ENCODE measurements at places on chromosomes 13 and 19.

- DNase-seq: no peak
These were observed 282.7 kb upstream of the KLHL1 start for GRCh38 chr13:70390968-70391367.

- no peak for DNase-seq
These were observed 878 bp upstream of the ADAMTSL5 start for GRCh38 chr19:1513499-1514294.

GRCh38 chr19:12695997-12696365 is 450 bp downstream of the FBXW9 start:
- no peak for DNase-seq

DNA sequence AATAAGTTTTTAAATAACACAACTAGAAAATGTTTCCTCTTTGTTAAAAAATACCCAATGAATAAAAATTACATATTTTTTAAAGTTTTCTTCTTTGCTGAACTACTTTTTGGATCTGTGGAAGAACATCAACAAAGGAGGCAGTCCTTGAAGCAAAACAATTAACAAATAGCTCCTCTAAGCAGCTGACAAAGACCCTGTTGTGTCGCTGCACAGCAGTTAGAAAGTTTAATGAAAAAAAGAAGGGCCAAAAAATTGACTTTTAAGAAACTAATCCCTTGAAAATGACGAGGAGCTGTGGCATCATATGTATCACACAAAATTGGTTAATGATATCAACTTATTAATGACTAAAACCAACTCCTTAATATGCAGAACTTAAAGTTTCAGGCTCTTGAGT is 72.1 kb downstream of the SLITRK1 start:
- no peak for DNase-seq

DNA sequence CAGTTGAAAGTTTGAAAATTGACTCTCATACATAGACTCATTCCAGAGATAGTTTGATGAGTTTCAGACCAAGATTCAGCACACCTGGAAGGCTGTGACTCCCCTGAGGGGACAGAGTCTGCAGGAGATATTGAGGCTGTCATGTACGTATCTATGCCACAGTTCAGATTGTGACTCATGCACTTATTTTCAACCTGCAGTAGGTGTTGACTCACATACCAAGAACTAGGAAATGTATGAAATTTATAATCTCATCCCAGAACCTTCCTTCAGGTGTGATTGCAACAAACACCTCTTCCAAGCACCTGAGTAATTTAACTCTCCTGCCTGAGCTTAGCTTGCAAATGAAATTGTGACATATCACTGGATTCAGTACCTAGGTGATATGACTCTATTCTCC is 64.4 kb upstream of the ZNF43 start:
- DNase-seq: no peak

DNA sequence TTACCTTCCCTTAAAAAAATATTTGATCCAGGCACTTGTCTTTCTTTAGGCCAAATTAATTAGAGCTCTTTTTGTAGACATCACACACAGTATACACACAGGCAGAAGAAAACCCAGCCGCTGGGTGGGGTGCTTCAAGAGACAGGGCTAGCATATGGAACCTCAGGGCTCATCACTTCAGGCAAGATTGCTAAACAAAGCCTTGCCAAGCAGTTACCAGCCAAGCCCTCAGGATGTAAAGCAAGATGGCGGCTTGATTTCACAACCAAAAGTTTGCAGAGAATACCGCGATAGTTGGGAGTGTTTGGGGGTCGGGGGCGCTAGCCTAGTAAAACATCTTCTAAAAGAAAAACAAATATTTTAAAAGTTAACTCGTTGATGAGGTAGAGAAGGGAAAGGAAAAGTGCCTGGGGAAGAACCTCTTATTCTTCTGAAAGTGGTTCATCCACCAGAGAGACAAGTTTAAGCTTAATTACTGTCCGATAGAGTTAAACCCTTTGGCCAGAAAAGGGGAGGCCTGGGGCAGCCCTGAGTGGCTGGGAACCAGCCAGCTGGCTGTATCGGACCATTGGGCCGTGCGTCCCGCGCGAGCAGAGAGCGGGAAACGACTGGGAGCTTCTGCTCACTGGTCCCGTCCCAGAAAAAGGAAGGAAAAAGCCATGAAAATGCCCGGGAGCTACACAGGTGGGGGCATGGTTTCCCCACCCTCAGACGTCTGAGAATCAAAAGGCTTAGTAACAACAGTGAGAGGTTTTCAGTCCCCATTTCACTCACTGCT is 254.9 kb upstream of the PCDH20 start:
- DNase-seq: no peak

DNA sequence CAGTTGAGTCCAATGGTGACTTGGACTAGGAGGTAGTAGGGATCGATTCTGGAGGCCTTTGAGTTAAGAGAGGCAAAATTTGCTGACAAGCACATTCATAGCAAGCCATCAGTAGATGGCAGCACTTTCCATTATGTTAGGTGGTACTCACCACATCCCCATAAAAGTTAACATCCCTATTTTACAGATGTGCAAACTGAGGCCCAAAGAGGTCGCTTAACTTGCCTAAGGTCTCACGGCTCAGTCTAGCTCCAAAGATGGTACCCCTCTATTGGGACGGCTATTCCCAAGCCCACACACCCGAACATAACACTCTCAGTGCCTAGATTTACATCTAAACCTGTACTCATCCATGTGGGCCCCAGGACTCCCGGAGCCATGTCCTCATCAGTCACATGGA is 21.5 kb upstream of the FOSB start:
- no peak for DNase-seq

DNA sequence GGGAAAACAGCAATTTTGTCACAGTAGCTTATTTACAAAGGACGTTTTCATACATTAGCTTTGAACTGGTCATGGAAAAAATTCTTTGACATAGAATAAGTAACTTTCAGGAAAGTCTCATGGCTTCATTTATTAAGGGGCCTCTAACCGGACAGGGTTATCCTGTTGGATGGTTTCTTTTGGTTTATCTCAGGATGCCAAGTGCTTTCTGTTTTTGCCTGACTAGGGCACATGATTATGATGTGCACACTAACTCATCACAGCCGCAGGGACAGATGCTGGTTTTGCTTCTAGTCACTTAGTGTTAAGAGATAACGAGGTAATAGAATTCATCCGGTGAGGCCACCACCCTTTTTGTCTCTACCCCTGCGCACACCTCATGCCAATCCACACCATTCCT is 53.0 kb downstream of the TGDS start:
- DNase-seq: no peak

- no peak for DNase-seq
These were observed 167.4 kb upstream of the STARD13 start for GRCh38 chr13:33452873-33453517.

- DNase-seq: no peak
These were observed 6.1 kb downstream of the KLK7 start for GRCh38 chr19:50977626-50978025.

DNA sequence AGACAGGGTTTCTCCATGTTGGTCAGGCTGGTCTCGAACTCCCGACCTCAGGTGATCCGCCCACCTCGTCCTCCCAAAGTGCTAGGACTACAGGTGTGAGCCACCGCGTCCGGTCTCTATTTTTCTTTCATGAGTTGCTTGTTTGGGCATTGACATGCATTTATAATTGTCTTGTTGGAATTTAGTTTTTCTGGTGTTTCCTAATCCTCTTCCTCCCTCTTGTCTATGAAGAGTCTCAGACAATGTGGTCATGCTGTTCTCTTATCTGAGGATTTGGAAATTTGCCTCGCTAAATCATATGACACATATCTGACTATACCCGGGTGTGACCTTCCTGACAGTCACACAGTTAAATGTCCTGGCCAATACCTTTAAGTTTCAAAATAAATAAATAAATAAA is 7.4 kb upstream of the CEACAM18 start:
- DNase-seq: no peak

- DNase-seq: no peak
These were observed 181.7 kb downstream of the ITGBL1 start for GRCh38 chr13:101634142-101634541.

GRCh38 chr19:8261881-8262280 is 46.3 kb downstream of the CD320 start:
- no peak for DNase-seq

GRCh38 chr13:107690181-107690580 is 525.2 kb downstream of the LIG4 start:
- no peak for DNase-seq

DNA sequence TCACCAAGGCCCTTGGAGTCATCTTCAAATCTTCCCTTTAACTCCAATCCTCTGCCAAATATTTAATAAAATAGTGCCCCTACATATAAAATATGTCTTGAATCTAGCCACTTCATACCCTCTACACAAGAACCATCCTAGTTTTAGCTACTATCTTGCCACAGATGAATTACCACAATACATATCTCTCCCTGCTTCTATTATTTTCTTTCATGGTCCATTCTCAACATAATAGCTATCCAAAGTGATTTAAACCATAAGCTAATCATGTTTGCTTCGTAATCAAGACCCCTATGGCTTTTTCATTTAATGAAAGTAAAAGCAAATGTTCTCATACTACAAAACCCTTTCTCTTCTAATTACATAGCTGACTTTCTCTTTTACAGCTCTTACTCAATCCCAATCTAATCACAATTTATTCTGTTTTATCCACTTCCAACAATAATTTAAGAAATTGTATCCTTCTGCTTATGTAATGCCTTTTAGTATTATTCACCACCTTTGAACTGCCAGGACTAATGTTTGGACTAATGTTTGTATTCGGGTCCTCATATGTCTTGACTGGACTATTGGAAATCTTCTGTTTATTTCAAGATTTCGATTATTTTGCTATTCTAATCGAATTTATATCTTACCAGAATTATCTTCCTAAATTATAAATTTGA is 412.0 kb downstream of the SLITRK1 start:
- DNase-seq: no peak

GRCh38 chr13:77416666-77417212 is 89.8 kb upstream of the MYCBP2 start:
- no peak for DNase-seq

- DNase-seq: no peak
These were observed 14.9 kb upstream of the PSMD8 start for GRCh38 chr19:38359242-38360021.

GRCh38 chr13:33205804-33206221 is 79.7 kb downstream of the STARD13 start:
- DNase-seq: no peak

- no peak for DNase-seq
These were observed 68.3 kb downstream of the FGF14 start for GRCh38 chr13:102333320-102334198.

GRCh38 chr13:31322702-31323405 is 123.1 kb downstream of the B3GLCT start:
- DNase-seq: no peak

Data from esophagus squamous epithelium (tissue), 5 donors.